Skin of body (tissue), 3 donors: ENCODE measurements at places on chromosomes 1 and 21.

- no peak for DNase-seq
These were observed 54.5 kb upstream of the LAPTM5 start for GRCh38 chr1:30812076-30812475.

GRCh38 chr1:34126486-34126885, 38.5 kb downstream of the CSMD2 start:
- no peak for DNase-seq

GRCh38 chr1:157240495-157241184, 102.4 kb upstream of the ETV3 start:
- no peak for DNase-seq

DNA sequence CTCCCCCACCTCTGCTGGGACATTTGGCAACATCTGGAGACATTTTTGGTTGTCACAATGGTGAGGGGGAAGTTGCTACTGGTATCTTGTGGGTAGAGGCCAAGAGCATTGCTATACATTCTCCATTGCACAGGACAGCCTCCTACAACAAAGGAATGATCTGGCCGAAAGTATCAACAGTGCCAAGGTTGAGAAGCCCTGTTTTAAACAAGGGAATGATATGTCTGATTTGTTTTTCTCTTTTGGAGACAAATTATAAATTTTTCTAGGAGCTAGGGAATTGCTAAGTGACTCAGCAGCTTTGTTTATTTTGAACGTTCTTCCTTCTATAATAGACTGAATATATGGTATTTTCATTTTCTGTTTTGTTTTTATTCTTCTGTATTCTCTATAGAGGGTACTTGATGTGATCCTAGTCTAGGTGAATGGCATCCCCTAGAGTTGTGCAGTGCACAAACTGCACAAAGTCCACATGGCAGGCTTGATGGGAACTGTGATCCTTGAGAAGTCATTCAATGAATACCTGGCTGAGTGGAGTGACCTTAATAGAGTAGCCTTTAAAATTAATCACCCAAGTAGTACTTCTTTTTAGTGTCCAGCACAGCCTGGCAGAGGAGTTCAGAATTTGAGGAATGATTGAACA, 288.6 kb upstream of the USP24 start:
- DNase-seq: no peak

- no peak for DNase-seq
These were observed 283.5 kb upstream of the SGIP1 start for GRCh38 chr1:66250478-66250877.

DNA sequence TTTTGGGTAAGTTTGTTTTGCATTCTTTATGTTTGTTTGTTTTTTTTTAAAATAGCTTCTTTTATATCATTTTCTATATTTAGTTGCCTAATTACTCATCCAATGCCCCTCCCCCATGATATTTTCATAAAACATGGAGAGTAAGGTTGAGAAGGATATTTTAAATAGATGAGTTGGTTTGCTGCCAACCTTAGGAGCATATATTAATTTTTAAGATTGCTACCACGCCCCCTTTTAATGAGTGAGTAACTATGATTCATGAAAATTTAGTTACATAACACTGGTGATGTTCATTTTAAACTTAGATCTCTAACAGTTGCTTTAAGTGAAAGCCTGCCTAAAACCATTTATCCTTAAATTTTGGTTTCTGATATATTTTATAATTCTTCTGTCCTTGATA, 18.7 kb downstream of the TMEM50A start:
- DNase-seq: no peak

DNA sequence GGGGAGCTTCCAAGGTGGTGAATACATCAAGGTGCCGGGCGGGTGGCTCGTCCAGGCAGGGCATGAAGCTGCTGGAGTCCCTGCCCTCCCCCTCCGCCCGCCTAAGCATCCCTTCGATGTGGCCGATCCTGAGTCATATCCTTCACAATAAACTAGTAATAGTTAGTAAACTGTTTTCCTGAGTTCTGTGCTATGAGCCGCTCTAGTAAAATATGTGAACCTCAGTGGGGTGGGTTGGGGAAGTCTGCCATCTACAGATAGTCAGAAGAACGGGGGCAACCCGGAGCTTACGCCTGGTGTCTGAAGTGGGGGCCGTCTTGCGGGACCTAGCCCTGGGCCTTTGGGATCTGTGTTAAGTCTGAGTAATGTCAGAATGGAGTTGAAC, 21.6 kb downstream of the C2CD2 start:
- DNase-seq: no peak

DNA sequence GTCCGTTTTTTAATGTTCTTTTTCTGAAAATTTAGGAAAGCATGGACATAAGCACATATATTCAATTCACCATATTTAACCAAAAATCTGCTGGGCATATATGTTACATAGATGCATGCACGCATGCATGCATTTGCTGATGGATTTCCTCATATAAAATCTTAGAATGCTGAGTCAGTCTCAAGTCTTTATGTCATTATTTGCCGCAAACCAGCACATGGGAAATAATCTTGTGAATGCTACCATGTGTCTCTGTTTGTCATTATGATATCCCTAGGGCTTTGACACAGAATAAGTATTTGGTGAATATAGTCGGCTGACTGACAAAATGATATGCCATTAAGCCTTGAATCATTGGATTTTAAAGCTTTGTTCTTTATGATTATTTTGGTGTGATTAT, 776.5 kb downstream of the KCNT2 start:
- peak; percentile 3 for DNase-seq

- DNase-seq: no peak
These were observed at the start of gene CADM3 for GRCh38 chr1:159171254-159171687. TSS of gene CADM3 (plus strand) at chr1:159171615. CDS start at chr1:159171766, 151 bp downstream.

- no peak for DNase-seq
These were observed 3.4 kb upstream of the SLFNL1 start for GRCh38 chr1:41024953-41025352.

GRCh38 chr1:40806731-40807695, 23.4 kb downstream of the KCNQ4 start:
- DNase-seq: peak; percentile 72

DNA sequence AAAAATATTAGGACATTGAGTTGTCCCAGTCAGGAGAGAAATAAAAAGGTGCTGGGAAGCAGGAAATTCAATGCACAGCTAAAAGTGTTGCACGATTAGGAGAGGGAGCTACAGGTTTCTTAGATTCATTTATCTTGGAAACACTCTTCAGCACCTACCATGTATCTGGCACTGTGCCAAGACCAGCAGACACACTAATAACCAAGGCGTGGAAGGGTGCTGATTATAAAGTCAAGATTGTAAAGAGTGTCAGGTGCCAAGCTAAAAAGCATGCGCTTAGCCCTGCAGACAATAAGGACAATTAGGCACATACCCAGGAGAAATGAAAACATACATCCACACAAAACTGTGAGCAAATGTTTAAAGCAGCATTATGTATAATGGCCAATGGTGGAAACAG, 129.9 kb downstream of the DSCAM start:
- no peak for DNase-seq

GRCh38 chr1:51189421-51190073, 46.5 kb upstream of the RNF11 start:
- DNase-seq: peak; percentile 14

DNA sequence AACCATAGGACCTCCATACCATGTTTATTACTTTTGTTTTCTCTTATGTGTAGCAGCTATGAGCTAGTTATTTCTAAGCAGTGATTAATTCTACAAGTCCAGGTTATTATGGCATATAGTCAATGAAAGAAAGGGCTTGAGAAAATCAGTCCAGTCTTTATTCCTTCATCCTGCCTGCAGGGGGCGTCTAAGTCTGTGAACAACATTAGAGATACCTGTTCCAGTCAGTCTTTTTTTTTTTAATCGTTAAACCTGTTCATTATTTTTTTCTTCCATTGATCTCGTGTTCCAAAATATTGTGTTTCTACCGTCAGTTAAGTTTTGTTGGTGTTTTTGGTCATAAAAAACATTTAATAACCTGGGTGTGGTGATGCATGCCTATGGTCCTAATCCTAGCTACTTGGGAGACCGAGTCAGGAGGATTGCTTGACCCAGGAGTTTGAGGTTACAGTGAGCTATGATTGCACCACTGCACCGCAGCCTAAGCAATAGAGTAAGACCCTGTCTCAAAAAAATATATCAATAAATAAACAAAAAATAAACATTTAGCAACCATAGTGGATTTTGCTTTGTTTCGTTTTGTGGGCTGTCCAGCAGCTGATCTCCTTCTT, 29.4 kb upstream of the CD2 start:
- no peak for DNase-seq

DNA sequence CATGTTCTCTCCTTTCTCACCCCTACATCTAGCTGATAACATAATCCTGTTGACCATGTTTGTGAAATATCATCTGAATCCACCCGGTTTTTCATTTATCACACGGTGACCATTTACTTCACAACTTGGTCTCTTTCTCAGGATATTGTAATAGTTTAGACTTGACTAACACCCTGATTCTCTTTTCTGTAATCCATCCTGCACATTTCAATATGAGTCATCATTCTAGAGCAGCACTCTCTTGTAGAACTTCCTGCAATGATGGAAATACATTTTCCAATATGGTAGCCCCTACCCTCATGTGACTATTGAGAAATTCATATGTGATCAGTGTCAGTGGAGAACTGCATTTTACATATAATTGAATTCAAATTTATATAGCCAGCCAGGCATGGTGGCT, 2.3 kb upstream of the JAM2 start:
- DNase-seq: no peak

- DNase-seq: no peak
These were observed 337.0 kb downstream of the MATN1 start for GRCh38 chr1:30386156-30386926.

GRCh38 chr1:95572962-95573361, 339.0 kb downstream of the RWDD3 start:
- no peak for DNase-seq

- no peak for DNase-seq
These were observed 153.2 kb downstream of the FASLG start for GRCh38 chr1:172812118-172812517.

GRCh38 chr1:52842643-52843310, at the start of gene ZYG11A:
TSS of gene ZYG11A (plus strand) at chr1:52842760. CDS start at chr1:52842884, 124 bp downstream.
- peak; percentile 20 for DNase-seq

DNA sequence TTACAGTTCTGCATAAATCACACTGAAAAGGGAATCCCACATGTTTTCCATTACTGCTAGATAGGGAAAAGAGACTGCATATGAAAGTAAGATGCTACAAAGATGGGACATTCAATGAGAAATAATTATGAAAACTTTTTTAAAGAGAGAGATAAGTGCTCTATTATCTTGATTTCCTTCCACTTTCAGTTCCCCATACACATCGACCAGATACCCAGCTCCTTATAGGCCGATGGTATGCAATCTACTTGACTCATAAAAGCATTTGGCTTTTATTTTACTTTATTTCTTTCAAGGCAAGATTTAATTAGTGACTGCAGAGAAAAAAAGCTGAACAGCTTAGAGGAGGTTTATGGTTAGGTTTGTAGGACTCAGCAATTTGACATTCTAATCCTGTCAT, 13.1 kb downstream of the BRINP2 start:
- no peak for DNase-seq

DNA sequence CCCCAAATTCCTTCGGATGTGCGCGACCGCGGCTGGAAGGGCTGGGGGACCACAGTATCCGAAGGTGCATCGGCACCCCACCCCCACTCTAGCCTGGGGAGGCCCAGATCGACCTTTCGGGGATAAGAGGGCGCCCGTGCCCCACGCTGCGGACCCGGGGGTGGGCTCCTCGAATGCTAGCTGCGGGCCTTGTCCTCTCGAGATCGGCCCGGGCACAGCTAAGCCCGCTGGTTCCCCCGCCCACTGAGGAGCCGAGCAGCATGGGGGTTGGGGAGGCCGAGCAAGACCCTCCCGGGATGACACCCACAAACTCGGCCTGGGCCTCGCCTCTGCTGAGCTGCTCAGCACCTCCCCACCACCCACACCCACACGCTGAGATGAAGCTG, 653 bp upstream of the IFFO2 start:
- DNase-seq: no peak

DNA sequence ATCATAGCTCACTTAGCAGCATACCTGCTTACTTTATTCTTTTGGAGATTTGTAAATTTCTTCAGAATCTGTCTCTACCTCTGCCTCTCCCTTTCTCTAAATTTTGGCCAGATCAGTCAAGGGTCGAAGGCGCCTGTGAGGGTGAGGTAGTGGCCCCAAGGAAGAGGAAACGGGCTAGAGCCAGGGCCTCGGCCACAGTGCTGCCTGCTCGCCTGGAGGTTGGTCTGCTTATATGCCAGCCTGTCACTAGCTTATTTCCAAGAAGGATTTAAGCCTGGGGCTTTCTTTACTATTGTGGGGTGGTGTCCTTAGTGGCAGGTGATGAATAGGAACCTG, 19.6 kb downstream of the PEX14 start:
- no peak for DNase-seq

- no peak for DNase-seq
These were observed 2.8 kb downstream of the CD58 start for GRCh38 chr1:116567790-116568661.

DNA sequence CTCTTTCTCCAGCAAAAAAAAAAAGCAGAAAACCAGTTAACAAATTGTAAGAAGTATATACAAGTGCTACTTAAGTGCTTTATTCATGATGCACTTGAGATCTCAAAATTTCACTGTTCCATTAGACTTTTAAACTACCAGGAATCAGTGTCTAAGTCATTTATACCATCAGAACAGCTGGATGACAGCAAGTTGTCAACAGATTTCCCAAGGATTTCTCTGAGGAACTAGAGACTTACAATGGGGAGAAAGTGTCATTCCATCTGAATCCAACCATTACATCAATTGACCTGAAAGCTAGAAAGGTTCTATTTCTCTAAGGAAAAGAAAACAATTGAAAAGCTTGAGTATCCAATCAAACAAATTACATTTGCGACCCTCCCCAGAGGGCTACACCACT, 43.8 kb downstream of the USH2A start:
- DNase-seq: no peak

GRCh38 chr1:94045465-94046056, 75.4 kb downstream of the ABCA4 start:
- DNase-seq: peak; percentile 96

- no peak for DNase-seq
These were observed 7.0 kb downstream of the FOXD2 start for GRCh38 chr1:47444562-47445465.

GRCh38 chr21:27202301-27202700, 235.4 kb upstream of the ADAMTS5 start:
- DNase-seq: no peak

DNA sequence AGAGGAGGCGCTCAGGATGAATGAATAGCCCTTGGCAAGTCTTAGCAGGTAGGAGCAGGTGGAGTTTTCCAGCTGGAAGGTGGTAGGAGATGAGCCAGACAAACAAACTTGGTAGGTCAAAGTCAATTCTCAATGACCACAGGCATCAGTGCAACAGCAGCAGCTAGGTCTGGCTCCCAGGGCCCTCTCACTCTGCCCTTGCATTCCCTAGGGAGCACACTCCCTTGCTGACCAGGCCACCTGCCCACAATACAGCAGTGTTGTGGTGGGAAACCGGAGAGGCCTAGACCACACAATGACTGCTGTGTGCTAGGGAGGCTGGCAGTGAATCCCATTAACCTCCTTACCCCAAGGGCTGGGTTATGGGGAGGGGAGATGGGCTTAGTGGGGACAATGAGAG, 13.0 kb upstream of the PAQR6 start:
- DNase-seq: no peak
